ENCODE measurements at places on chromosomes 16 and 17. TPM values are rescaled to one million over a fixed set of nuclear protein-coding genes. Genes with fewer than 3 reads are reported as not detected.

DNA sequence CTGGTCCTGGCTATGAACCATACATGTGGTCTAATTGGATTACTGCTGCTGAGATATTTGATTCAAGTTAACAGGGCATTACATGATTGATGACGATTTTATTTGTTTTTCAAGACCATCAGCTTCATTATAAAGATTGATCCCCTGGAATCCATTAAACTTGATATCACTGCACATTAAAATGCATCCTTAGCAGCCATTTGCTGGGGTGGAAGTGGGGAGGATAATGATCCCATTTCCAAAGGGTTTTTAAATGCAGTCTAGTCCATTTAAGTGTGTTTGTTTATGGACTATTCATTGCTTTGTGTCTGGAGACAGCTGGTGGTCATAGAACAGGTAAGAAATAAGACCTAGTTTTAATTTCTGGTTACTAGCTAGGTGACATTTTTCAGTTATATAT, 40.9 kb downstream of the ADAMTS18 start:
- DNase-seq: no peak

GRCh38 chr17:71107136-71107535, 937.8 kb downstream of the KCNJ2 start:
- no peak for DNase-seq

GRCh38 chr17:4161192-4161966, 18.4 kb downstream of the CYB5D2 start:
- DNase-seq: no peak

DNA sequence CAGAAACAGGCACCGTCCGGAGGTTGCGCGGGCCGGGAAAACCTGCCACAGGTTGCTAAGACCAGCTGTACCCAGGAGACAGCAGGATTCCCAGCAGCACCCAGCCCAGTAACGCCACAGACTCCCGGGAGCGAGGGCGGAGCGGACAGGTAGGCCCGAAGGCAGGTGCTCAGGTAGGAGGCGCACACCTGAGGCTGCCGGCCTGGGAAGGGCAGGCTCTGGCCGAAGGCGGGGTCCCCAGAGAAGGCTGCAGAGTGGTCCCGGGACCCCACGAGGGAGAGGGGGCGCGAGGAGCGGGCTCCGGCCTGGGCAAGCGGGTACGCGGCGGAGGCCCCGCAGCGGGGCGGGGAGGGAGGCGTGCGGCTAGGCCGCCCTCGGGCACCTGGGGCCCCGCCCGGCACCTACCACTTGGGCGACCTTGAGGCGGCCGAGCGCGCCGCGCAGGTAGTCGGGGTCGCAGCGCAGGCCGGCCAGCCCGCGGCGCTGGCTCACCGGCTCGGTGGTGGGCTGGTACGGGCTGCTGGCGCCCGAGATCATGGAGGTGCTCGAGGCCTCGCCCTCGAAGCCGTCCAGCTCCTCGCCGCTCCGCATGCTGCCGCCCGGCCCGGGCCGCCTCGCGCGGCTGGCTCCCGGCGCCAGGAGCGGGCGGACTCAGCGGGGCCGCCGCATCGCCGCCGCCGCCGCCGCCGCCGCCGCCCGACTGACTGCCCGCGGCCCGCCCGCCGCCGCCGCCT, 441 bp downstream of the CMTM4 start:
- no peak for DNase-seq

DNA sequence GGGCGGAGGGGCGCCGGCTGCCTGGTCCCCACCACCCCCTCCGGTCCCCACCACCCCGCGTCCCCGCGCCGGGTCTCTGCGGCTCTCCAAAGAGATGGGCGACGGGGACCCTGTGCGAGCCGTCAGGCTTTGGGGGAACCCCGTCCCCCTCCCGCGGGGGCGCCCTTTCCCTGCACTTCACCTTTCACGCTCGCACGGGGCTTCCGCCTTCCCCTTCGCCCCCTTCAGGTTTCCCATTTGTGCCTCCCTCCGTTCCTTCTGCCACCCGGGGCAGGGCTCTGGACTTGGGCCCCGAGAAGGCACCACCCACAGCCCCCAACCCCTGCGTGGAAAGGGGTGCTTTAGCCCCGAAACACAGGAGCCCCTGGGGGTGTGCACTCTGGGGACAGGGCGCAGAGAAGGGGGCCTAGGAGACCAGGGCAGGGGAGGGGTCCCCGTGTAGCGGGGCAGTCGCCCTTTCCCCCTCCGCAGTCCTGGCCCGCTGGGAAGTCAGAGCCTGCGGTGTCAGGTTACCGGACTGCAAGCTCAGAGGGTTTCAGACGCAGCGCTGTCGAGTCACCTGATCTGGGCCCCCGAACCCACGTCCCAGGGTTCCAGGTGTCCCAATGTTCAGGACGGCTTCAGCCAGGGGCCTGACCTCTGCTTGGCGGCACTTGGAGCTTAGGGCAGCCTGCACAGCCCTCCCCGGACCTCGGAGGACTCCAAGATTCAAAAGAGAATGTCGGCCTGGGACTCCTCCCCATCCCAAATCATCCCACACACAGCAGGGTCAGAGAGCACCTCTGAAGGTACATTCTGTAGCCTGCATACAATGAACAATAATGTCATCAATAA, 6.7 kb upstream of the CCDC92B start:
- DNase-seq: no peak

HBA1 gene
- 2,062 TPM for polyA plus RNA-seq
